SK-N-DZ (cell line): ENCODE measurements at places on chromosomes 1 and 21.

- peak; percentile 32 for DNase-seq
These were observed 1489.1 kb downstream of the BRINP3 start for GRCh38 chr1:188988589-188988988.

- no peak for DNase-seq
These were observed 96.4 kb downstream of the UBR4 start for GRCh38 chr1:19113697-19114092.

- DNase-seq, result peak; percentile 44
These were observed 482.4 kb downstream of the NPHP4 start for GRCh38 chr1:5509664-5510452.

- DNase-seq, result no peak
These were observed 73.9 kb downstream of the ACTL8 start for GRCh38 chr1:17828991-17829390.

DNA sequence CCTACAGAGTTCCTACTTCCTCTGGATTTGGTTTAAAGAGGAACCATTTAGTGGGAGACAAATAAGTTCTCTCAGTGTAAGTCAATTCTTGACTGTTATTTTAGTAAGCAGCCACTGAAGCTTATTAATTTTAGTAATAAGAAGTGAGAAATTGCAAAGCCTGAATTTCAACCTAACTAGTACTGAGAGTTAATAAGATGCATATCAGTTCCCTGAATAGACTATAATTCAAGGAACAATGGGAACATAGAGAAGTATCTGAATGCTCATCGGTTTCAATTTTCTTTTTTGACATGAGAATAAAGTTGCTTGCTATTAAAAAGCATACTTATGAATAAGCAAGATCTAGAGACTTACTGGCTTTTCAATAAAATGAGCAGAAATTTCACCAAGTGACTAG lies 8.0 kb upstream of the PPT1 start:
- no peak for DNase-seq

- no peak for DNase-seq
These were observed 71.4 kb downstream of the CC2D1B start for GRCh38 chr1:52294580-52294979.

DNA sequence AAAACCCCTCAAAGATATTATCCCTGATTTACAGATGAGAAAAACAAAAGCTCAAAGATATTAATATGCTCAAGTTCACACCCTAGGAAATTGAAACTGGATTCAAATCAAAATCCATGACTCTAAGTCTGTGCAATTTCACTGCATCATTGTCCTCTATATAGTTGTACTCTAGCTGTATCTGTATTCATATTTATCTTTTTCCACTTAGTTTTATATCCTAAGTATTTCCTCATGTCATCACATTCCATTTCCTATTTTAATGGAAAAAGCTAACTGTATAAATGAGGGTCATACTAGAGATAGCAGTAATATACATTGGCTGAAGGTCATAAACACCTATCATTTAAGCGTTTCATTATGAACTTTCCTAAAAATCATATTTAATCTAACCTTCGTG lies 42.2 kb upstream of the RALGPS2 start:
- no peak for DNase-seq

GRCh38 chr1:228207851-228208821 lies at the start of gene OBSCN:
OBSCN (plus strand) TSS chr1:228208044; CDS start chr1:228211784, 3,740 bp downstream.
- DNase-seq, result no peak

- DNase-seq, result no peak
These were observed 160.5 kb downstream of the PDE4B start for GRCh38 chr1:65953170-65953569.

GRCh38 chr1:193019442-193020026 lies 39.6 kb downstream of the UCHL5 start:
- peak; percentile 29 for DNase-seq

GRCh38 chr1:109386054-109386717 lies 11.5 kb downstream of the SORT1 start:
- DNase-seq, result no peak

GRCh38 chr1:80535466-80535865 lies 1265.3 kb upstream of the ADGRL2 start:
- no peak for DNase-seq

GRCh38 chr21:32360401-32360975 lies 32.3 kb downstream of the URB1 start:
- DNase-seq, result no peak
